Stimulated activated naive CD8-positive, alpha-beta T cell treated with anti-CD3 and anti-CD28 coated beads, Interleukin-15, Interleukin-2, amounts not matched to agents 100 U/mL and 50 U/mL, for 24 hours (primary cell): ENCODE measurements at places on chromosomes 12 and 14.
A peak's percentile ranks its signal among the peaks of the same experiment; 100 is the strongest.

DNA sequence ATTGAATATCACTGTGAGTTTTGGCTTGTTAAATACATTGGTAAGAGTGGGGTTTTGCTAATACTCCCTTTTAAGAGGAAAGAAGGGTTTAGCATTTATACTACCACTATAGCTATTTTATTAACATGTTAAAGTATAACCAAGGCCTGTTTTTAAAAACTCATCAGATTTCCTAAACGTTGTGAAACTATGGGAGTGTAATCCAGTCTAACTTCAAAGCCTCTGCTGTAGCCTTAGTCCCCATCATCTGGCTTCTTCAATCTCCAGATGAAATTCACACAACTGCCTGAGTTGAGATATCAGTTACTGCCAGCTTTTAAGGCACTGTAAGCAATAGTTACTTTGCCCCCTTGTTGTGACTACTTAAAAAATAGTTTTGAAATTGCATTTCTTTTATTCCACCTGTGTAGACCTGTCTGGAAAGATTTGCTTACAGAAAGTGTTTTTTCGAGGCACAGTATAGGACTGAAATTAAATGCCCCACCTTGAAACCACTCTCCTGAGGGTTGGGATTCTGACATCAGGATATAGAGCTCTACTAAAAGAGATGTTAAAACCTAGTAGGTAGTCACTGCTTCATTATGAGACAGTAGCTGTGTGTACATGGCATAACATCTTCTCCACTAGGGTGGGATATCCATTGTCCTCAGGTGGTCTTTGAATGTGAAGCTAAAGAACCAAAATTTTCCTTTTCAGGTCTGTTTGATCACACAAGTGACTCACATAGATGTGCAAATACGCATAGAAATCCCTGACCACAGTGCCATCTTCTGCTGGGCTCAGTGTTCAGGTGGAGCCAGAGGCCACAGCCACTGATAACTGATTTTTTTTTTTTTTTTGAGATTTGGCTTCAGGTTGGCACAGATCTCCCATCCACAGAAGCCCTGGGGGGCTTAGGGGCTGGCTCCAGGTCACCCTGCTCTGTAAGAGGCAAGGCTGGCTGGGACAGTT is 125.5 kb downstream of the DAAM1 start:
- DNase-seq: no peak

- no peak for DNase-seq
Observed at GRCh38 chr14:98705871-98706300, 566.1 kb downstream of the BCL11B start.

- no peak for DNase-seq
Observed at GRCh38 chr14:79791055-79791732, 420.1 kb downstream of the DIO2 start.

GRCh38 chr12:28775556-28775955 is 373.5 kb upstream of the FAR2 start:
- DNase-seq: no peak

GRCh38 chr12:9701380-9702154 is 31.3 kb downstream of the CLECL1 start:
- DNase-seq: peak; percentile 35

DNA sequence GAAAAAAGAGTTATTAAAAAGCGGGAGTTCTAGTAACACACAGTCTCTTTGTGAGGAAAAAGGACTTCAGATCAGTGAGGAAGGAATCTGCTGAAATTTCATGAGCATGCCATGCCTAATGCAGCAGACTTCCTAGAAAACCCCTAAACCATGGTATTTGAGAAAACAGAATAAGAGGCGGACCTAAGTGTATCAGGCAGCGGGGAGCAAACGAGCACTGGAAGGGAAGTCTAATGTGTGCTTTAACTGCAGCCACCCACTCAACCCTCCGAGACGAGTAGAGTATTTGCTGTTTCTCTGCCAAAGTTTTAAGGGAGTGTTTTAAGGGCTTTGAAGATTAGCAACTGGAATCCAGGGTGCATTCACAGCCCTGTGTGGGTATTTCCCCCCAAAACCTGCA is 36.5 kb downstream of the ACADS start:
- DNase-seq: no peak

DNA sequence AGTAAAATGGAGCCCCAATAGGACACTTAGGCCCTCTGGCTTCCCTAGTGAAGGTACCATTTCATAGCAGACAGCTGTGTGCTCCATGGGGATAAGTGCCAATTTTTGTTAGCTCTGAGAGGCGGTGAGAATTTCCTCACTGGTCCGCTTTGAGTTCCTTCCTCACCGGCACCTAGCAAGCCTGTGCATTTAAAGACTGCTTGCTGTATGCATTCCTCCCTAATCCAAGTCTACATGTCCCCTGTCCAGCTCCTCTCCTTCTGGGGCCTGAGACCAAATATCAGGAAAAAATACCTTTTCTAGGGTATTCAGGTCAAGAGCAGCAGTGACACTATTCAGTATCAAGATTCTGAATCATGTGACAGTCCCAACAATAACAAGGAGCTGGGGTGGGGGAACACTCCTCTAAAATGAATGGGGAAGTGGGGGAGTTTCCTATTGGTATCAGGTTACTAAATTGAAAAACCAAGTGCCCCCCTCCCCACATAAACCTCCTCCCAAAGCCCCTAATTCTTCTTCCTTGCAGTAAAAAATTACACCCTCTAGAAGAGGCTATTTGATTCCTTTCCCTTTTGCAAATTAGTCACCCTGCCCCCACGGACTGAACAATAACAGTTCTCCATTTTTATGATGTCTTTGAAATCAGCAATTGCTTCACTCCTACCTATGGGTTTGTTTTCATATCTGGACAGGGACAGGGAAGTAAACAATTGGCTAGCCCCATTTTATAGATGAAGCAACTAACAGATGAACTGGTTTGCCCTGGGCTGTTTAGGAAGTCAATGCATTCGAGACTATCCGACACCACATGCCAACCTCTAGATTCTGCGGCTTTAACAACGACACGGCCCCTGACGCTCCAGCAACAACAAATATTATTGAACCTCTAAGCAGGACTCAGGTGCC is 28.9 kb downstream of the BCL11B start:
- DNase-seq: no peak

DNA sequence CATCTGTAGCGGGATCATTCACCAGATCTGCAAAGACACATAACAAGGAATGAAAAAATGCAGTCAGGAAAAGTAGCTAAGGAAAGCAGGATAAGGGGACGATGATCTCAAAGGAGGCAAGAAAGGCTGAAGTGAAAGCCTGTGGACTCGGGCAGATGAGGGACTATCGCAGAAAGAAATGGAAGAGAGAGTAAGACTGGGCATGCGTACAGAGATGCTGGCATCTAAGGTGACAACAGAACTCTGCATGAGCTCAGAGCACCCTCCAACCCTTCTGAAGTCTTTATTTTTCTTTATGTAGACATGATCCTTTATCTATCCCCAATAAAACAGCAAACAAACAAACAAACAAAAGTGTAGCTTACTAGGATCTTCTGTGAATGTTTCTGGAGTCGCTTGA is 7.2 kb downstream of the MFAP5 start:
- no peak for DNase-seq

DNA sequence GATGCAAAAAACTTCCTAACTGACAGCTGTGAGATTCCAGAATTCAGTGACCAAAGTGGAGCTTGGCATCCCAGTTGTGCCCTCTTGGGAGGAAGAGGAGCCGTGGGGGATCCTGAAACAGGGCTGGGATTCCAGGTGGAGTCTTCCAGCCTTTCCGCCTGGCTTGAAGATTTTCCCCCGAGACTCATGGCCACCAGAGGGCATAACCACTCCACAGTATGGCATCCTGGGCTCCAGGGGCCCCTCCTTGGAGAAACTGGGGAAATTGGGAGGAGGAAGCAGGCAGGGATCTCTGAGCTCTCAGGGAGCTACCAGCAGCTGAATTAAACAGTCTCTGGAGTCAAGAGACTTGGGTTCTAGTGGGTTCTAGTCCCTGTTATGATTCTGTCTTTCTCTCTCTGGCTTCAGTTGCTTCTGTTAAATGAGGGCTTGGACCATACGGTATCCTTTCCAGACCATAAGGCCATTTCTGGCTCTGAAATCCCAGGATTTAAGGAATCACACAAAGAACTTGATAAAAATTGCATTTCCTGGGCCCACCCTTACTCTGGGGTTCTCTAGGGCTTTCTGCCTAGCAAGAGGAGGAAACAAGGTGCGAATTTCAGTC is 2.6 kb upstream of the TAMALIN start:
- DNase-seq: peak; percentile 37

DNA sequence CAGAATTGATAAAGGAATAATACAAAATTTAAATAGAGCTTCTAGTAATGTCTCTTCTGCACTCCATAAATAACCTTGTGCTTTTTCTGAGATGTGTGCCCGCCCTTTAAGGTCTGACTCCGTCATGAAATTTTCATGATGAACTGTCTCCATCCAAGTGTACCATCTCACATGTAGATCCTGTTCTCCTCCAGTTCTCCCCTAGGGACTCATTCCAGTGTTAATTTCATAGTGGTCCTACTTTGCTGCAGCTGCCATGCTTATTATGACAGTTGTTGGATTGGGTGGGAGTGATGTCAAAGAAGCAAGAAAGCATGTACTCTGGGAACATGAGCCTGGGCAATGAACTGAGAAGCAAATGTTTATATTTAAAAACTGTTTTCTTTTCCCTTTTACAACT is 442.5 kb upstream of the PDE3A start:
- DNase-seq: no peak

DNA sequence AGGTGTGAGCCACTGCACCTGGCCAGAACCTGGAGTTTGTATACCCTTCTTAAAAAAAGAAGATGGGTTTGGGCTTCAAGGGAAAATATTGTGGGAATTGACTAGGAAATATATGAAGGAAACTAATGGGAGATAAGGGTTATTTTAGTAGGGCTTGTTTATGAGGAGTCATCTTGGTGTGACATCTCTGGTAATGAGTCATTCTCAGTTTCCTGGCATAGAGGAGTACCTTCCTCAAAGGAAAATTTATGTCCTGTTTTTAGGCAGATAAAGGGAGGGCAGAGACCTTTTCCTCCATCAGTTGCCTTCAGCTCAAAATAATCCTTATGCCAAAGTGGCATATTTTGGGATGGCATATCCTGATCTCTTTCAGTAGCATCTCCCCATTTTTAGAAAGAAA is 30.6 kb upstream of the NFKBIA start:
- DNase-seq: no peak

DNA sequence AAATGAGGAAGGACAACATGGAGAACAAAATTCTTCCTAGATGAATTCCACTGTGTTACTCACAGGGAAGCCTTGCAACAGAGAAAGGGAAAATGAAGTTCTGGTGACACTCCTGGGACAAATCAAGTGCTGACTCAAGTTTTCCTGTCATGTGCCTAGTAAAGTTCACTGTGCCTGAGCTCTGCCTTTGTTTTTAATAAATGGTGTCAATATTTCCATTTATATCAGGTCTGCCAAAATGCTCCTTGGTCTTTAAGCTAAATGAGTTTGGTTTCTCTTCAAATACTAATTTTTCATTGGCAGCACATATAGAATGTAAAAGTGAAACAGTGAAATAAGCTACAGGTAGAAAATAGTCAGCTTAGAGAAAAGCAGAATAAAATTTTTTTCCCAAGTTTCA is 33.0 kb downstream of the HIGD1C start:
- DNase-seq: no peak

- DNase-seq: no peak
Observed at GRCh38 chr14:56811593-56812363, 1.5 kb upstream of the OTX2 start.

DNA sequence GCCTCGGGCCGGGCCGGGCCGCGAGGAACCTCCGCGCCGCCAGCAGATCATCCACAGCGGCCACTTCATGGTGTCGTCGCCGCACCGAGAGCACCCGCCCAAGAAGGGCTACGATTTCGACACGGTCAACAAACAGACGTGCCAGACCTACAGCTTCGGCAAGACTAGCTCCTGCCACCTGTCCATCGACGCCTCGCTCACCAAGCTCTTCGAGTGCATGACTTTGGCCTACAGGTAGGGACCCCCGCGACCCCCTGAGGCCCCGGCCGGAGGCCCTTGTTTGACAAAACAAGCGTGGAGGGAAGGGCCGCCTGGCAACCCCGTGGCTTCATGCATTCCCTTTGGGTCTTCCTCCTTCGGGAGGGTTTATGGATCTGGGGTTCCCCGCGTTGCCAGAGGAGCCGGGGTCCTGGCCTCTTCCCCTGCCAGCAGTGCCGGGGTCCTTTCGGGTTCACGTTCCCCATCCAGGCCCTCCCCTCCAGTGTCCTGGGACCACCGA is 526 bp downstream of the MLXIP start:
- peak; percentile 39 for DNase-seq

- no peak for DNase-seq
Observed at GRCh38 chr14:70891737-70892136, 15.5 kb upstream of the PCNX1 start.

DNA sequence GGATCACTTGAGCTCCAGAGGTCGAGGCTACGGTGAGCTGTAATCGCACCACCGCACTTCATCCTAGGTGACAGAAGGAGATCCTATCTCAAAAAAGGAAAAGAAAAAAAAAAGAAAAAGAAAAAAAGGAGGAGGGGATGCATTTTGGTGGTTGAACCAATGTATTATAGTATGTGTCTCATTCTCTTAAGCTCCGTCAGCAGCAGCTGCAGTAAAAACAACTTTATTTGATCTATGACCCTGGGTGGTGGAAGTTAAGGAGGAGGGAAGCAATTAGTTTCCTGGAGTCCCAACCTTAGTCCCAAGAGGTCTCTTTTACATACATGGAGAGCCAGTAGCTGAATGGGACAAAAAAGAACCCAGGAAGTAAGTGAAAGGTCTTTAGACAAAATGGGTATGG is 26.8 kb upstream of the APOF start:
- no peak for DNase-seq

- no peak for DNase-seq
Observed at GRCh38 chr12:105120551-105120950, 13.0 kb downstream of the WASHC4 start.

DNA sequence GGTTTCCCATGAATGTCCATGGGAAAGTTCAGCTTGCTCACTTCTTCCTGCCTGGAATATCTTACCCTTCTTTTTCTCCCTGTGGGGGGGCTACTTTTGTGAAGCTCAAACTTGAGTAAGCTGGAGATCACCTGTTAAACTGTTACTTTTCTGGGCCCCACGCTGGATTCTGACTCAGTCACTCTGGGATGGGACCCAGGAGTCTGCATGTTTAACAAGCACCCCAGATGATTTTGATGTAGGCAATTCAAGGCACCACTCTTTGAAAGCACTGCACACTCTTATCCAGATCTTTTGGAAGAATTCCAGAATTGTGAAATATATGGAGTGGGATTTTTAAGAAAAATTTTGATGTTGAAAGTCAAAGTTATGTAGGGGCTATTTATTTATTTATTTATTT is 46.3 kb upstream of the IGF1 start:
- no peak for DNase-seq

- DNase-seq: no peak
Observed at GRCh38 chr12:112191840-112192321, 66.5 kb downstream of the TRAFD1 start.

DNA sequence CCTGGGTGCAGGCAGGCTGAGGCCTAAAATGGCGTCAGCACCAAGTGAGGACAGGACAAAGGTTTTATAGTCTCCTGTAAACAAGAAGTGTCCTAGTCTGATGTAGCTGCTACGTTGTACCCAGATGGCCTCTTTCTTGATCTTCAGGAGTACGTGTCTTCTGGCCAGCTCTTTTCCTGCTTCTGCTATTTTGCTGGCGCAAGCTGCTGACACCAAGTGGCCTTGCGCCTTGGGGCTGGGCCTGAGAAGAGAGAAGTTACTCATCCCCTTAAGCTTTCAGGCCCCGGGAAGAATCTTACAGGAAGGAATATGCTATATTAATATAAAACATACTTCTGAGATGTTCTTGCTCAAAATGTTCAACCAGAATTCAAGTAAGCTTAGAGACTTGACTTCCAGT is 605.2 kb downstream of the GALC start:
- no peak for DNase-seq
